HuH-7.5 (cell line): ENCODE measurements at places on chromosomes 3 and 15.

DNA sequence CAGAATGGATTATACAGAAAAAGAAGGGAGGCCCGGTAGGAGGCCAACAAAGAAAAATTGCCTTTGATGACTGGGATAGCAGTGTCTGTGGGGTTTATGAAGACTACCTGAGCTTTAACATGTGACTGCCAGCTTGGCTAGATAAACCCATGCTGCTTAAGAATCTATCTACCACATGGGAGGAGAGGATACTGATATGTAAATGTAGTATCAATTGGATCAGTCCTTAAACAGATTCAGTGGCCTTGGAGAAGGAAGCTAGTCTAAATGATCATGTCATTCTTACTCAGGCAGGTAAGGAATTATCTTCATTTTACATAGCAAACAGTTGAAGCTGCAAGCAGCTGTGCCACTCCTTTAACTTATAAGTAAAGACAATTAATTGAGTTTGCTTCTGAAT is 50.0 kb upstream of the SYNPR start:
- DNase-seq: no peak

DNA sequence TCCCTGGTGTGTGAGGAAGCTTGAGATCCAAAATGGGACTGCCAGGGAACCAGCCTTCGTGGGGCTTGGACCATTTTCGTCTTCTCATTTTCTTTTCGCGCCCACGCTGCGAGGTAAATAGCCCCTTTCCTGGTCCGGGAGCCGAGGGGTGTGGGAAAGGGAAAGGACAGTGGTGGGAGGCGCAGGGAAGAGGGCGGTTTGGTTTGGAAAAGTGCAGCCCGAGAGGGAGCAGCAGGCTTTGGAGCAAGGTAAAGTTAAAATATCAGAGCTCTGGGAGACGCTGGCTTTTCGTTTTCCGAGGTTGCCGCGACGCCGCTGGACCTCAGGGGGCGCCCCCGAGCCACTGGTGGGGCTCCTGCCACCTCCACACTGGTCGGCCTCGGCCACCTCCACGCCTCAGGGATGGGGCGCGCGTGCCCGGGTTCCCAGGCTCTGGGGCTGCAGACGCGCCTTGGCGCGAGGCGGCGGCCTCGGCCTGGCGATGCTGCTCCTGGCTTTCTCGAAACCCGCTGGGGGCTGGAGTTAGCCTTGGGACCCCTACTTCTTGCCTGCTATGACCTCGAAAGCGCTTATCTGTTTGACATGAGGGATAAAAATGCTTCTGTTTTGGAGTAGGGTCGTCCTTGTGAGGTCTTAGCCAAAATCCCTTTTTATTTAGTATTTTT is 3.2 kb downstream of the PTPRG start:
- DNase-seq: no peak

GRCh38 chr15:51866751-51867150 is 37.3 kb downstream of the TMOD3 start:
- DNase-seq: no peak

GRCh38 chr3:58635371-58636285 is 30.9 kb downstream of the FAM3D start:
- DNase-seq: no peak

GRCh38 chr3:45398178-45398577 is 9.8 kb downstream of the LARS2 start:
- DNase-seq: no peak

DNA sequence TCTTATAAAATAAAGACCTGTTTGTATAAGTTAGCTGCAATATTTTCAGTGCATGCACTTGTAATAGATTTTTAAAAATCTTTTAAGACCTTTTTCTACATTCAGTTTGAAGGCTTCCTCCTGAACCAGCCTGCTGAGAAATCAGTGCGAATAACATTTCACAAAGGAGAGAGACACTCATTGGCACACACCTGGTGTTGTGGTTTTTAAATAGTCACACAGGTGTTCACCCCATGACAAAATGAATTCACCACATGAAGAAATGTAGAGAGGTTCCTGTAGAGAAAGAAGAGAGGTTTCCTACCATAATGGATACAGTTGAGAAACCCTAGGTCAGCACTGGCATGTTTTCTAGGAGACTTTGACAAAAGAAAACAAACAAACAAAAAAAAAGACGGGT is 237.3 kb downstream of the CNTN6 start:
- no peak for DNase-seq

DNA sequence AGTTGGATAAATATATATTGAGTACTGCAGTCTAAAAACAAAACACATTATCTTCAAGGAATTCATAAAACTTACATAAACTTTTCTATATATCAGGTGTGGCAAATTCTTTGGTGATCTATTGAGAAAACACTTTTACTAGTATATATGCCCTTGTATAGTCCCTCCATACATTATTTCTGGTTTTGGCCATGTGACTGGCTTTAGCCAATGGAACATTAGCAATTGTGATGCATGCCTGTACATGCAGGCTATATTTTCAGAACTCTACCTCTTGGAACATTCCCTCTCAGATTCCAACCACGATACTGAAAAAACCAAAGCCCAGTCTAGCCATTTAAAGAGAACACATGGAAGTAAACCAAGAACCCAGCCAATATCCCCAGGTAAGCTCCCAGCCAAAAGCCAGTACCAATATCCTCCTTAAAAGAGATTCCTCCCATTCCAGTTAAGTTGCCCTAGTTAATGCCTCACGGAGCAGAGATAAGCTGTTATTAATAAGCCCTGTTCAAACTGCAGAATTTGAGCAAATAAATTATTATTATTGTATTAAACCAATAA is 152.8 kb downstream of the NEK10 start:
- no peak for DNase-seq

DNA sequence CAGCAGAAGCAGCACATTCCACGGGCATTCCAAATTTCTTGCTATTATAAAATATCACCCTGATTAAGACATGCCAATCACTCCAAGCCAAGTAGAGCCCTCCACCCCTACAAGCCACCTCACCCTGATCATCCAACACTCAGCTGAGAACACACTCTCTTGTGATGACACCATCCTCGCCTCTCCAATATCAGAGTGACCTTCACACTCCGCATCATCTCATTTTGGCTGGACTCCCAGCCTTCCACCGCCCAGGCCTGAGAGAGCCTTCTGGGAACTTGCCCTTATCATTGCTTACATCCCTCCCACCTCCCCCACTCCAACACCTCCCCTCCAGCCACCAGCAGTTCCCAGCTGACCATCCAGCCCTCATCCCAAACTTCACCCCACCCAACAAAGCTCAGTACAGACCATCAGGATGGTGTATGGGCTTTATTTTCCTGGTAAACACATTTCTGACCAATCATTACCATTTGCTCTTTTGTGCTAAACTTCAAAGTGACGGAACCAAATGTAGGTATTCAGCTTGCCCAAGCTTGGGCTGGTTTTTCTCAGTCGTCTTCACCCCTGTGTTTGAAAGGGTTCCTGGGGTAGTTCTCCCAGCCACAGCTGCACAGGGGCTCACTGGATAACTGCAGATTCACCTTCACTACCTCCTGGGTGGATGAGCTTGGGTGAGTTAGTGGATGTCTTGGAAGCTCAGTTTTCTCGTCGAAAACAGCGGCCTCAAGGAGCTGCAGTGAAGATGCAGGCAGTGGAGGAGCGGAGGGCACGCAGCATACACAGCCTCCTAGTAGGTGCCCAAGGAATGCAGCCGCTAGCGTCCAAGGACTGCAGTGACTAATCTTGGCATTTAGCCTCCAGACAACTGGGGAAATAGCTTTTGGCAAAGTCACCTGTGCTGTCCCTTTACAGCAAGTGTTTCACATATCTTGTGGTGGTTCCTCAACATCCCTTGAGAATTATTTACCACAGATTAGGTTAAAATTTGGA is 115.1 kb downstream of the LIPC start:
- DNase-seq: no peak

- no peak for DNase-seq
Observed at GRCh38 chr3:51353131-51353530, 32.0 kb upstream of the MANF start.

DNA sequence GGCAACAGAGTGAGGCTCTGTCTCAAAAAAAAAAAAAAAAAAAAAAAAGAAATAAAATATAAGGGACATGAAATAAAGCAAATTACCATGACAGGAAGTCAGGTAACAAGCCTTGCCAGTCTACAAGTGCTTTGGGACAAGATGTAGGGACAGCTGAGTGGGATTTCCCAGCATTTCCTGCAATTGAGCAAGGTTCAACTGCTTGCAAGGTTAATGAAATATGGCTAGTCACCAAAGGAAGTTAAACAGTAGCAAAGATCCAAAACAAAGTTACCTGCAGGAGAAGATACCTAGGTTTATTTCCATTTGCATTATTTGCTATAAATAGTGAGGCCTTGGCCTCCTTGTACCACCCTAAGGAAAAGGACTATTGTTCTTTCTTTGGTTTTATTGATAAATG is 22.3 kb upstream of the CNOT10 start:
- no peak for DNase-seq

- DNase-seq: no peak
Observed at GRCh38 chr3:71251156-71251775, 332.3 kb downstream of the FOXP1 start.

- DNase-seq: no peak
Observed at GRCh38 chr3:179970746-179971145, 66.0 kb downstream of the PEX5L start.

- DNase-seq: no peak
Observed at GRCh38 chr15:86432861-86433260, 353.2 kb downstream of the AGBL1 start.

GRCh38 chr3:138461246-138461645 is 26.8 kb downstream of the ESYT3 start:
- no peak for DNase-seq

DNA sequence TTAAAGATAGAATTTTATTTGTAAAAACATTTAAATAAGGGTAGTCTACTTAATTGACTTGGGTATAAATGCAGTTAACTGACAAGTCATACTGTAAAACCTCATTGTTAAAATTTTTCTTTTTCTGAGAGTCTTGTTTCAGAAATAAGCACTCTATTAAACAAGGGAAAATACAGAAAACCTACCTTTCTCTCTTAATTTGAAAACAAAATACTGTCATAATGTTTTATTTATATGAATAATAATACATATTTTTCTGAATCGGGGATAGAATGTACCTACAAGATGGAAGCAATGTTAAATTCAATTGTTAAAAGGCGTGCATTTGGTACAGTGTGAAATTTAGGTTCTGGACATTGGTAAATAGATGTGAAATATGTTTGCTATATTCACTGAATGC is 17.8 kb downstream of the ZIC1 start:
- no peak for DNase-seq
